Stimulated activated CD4-positive, alpha-beta T cell treated with anti-CD3 and anti-CD28 coated beads, Interleukin-1b, Interleukin-23, amount 100 ng/mL, for 24 hours (primary cell): ENCODE measurements at places on chromosomes 2 and 18.

DNA sequence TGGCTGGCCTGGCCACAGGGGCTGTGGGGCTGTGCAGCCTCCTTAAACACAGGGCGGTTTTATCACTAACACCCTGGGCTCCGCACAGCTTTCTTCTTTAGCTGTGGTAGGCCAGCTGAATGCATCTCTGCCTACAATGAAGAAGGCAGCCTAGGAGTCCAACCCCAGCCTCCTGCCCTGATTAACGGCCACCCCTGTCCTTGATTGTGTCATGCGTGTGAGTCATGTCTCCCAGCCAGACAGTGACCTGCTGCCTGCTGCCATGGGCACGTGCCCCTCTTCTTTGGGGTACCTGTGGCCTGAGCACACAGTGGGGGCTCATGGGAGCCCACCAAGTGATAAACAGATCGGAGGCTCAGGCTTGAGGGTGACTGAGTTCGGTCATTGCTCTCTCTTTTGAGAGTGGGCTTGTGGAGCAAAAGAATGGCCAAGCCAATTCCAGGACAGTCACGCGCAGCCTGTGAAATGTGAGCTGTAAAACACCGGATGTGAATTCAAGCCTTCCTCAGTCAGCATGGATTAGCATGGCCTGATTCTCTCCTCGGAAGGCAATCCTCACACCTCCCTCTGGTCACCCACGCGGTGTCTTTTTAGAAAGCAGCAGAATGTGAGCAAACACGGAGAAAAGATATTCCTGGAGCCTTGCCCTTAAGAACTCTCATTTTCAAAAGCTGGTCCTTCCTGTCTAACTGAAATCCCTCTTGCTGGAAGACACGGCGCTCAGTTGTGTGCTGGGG lies 144.1 kb downstream of the CELF4 start:
- DNase-seq = no peak

- no peak for DNase-seq
Observed at GRCh38 chr18:37613253-37613565, 47.6 kb upstream of the CELF4 start.

DNA sequence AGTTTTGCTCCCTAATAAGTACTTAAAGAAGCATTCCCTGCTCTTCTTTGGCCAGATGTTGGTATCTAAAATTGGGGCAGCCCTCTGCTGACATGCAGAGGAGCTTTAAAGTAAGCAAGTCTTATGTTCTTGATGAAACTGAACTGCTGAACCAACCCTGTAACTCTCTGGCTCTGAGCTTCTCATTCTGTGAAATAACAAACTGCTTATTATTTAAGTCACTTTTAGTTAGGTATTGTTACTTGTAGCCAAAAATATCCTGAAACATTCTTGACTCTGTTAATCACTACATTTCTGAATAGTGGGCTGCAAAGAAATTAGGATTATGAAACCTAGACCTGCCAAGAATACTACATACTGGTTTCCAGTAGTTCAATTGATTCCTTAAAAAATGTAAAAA lies 15.5 kb downstream of the PPP3R1 start:
- no peak for DNase-seq

DNA sequence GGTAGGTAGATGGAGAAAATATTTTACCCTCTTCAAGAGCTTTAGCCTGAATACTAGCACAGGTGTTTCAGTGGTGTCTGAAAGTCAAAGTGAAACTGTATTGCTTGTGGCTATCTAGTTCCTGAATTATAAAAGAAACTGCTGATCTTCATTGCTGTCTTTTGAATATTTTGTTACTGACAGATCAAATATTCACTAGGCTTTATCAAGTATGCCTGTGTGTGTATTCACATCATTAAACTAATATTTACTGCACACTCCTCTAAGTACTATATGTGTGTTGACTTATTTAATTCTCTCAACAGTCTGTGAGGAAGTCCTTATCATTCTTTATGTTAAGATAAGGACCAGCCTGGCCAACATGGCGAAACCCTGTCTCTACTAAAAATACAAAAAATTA lies 139.6 kb downstream of the SOCS6 start:
- no peak for DNase-seq

DNA sequence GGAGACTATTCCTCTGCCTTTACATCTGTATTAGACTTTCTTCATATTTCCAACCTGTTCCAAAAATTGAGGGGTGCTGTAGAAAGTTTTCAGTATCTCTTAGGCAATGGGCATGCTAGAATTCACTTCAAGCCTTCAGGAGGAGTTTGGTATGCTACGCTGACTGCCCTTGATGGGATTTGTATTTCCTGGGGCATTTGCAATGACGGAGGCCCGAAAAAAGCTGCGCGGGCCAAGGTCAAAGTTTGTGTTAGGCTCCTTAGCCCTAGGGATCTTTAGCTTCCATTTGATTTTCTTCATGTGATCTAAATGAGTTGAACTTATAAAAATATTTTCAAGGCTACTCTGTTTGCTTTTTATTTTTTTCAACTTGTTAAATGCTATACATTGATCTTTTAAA lies 5.1 kb downstream of the CPS1 start:
- no peak for DNase-seq

GRCh38 chr18:48407358-48407757 lies 1.8 kb downstream of the ZBTB7C start:
- DNase-seq = no peak

DNA sequence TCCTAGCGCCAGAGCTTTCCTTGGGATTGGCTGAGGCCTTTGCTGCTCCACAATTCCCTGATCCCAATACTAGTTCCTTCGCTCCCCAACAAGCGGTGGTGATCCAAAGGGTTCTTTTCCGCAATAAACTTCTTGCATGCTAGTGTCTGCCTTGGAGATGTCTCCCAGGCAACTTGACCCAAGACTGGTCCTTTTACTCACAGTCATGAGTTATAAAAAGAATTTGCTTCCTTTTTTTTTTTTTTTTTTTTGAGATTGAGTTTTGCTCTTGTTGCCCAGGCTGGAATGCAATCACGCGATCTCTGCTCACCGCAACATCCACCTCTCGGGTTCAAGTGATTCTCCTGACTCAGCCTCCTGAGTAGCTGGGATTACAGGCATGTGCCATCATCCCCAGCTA lies 89.8 kb upstream of the SP3 start:
- DNase-seq = no peak

- no peak for DNase-seq
Observed at GRCh38 chr2:232420463-232421188, 14.0 kb downstream of the ALPG start.

- DNase-seq = no peak
Observed at GRCh38 chr2:208015475-208015874, 9.9 kb downstream of the PLEKHM3 start.

GRCh38 chr2:150903461-150903860 lies 358.2 kb downstream of the RBM43 start:
- no peak for DNase-seq

- no peak for DNase-seq
Observed at GRCh38 chr2:134567666-134568065, 151.1 kb downstream of the TMEM163 start.

DNA sequence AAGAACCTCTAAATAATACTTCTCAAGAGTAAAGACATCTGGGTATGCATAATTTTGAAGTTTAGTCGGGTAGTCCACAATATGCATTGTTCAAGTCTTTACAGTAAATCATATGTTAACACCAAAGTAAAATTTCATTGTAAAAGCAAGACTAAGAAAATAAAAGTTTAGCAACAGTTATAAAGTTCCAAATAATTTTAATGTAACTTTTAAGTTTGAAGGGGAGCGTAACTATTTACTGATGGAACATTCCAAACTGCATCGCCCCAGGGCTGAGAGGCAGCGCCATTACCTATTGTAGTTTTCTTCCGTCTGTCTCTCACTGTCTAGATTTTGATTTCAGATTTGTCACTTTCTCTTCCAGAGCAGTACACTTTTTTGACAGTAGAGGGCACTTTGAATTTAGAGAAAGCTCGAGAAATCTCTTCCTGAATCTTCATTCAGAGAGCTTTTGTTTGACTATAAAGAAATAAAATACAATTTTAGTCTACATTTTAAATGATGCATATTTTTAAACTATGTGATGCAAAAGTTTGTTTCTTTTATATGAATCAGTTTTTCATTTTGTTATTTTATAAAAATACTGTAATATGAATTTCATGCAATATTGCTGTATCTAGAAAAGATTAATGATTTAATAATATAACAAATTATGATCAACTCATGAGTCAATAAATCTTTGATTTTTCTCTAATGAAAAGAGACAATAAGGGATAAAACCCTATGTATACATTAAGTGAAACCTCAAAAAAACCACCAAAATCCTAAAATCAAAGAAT lies 389.8 kb downstream of the FIGN start:
- DNase-seq = no peak

- DNase-seq = no peak
Observed at GRCh38 chr2:218658671-218659257, 659 bp downstream of the ZNF142 start.

DNA sequence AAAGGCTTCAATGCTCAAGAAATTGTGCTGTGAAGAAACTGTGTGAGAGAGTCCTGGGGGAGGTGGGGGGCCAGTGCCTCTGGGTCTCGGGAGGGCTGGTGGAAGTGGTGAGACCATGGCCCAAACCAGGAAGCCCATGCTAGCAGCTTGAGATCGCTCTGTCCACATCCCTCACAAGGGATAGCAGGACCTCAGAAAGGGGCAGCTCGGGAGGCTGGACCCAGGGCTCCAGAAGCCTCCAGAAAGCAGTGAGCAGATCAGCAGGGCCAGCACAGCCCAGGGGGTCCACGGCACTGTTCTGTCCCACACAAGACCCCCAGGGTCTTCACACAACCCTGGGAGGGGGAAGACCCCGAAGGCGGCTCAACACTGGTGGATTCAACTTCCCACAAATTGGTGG lies 24.1 kb downstream of the ST8SIA5 start:
- DNase-seq = no peak

GRCh38 chr2:72166279-72166678 lies 18.6 kb upstream of the CYP26B1 start:
- DNase-seq = no peak

DNA sequence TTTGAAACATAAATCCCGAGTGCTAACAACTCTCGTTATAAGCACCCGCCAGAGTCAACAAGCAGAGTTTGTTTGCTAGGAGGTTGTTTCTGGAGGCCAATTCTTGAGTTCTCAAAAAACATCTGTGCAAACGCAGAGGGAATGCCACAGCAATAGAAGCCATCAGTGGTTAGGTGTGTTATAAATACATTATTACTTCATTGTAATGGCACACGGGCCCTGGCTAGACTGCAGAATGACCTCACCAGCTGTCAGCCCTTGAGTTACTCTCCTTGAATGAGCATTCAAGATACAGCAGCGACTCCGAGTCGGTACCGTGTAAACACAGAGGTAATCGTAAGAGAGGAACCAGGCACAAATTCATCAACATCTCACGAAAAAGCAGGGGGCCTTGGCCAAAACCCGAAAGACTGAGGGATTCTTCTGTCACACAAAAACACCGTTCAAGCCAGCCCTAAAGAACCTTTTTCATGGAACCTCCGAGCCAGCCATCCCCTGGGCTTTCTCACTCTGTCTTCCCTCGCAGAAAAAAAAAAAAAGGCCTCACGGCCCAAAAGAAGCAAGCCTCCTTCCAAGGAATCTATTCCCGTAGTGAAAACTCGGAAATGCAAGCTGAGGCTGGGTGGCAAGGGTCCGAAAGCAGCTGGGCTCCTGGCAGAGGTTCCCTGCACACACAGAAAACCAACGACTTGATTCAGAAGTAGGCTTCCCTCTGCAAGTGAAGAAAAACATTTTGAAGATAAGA lies 133.7 kb upstream of the MEIS1 start:
- DNase-seq = no peak

DNA sequence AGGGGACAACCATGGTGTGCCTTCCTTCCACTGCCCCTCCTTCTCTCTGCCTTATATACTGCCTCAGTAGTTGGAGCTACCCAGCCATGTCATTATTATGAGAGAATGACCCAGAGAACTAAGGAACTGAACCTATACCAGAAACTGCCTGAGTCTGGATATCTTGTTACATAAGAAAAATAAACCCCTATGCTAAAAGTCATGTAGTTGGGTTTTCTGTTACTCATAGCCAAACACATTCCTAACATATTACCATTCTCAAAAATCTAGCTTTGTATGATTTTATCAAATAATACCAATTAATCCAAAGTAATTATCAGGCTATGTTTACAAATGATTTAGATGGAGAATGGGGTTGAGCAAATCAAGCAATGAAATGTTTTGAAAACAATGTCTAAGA lies 15.0 kb upstream of the KLF7 start:
- no peak for DNase-seq

DNA sequence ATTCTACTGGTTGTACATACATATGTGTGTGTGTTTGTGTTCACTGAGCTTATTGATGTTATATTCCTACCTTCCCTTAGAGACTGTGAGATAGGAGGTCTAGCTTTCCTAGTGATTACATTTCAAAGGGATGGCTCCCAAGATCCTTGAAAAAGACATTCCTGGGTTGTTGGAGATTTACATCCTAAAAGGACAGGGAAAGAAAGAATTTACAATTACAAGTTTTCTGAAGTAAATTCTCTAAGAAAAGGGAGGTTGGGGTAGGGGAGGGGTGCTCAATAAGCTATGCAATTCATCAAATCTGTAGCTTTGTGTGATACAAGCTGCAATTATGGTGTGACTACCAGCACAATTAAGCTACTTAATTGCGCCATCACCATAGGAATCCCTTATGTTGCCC lies 284.3 kb downstream of the NUP35 start:
- DNase-seq = no peak

GRCh38 chr2:206832873-206833272 lies 67.5 kb downstream of the FASTKD2 start:
- no peak for DNase-seq

DNA sequence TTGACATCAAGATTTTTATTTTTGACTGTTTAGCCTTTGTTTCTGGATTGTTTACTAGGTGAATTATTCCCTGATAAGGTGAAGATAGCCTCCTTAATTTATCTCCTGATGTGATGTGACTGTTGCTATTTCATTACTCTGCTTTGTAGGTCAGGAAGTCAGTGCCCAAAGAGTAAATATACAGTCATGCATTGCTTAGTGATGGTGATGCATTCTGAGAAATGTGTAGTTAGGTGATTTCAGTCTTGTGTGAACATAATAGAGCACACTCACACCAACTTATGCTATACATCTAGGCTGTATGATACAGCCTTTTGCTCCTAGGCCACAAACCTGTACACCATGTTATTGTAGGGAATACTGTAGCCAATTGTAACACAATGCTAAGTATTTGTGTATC lies 102.4 kb upstream of the THUMPD2 start:
- no peak for DNase-seq

- no peak for DNase-seq
Observed at GRCh38 chr2:232349946-232350635, 28.5 kb upstream of the ALPP start.

DNA sequence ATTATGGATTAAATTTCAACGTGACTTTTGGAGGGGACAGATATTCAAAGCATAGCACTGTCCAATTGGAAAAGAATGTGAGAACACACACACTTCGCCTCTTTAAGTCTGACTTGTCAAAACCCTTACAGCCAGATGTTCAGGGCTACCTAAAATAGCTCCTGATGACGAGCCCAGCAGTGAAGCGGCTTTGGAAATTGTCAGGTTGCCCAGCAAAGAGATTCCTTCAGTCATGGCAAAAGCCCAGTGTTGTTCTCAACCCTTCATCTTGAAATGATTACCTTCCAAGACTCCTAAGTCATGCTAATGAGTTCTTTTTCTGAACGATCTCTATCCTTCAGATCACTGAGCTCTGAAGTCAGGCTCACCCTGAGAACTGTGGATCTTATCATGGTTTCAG lies 436.6 kb downstream of the LRATD1 start:
- no peak for DNase-seq

- DNase-seq = no peak
Observed at GRCh38 chr2:58539973-58540372, 298.8 kb upstream of the FANCL start.
